ENCODE measurements at places on chromosomes 4 and X.
A peak's percentile ranks its signal among the peaks of the same experiment; 100 is the strongest.

DNA sequence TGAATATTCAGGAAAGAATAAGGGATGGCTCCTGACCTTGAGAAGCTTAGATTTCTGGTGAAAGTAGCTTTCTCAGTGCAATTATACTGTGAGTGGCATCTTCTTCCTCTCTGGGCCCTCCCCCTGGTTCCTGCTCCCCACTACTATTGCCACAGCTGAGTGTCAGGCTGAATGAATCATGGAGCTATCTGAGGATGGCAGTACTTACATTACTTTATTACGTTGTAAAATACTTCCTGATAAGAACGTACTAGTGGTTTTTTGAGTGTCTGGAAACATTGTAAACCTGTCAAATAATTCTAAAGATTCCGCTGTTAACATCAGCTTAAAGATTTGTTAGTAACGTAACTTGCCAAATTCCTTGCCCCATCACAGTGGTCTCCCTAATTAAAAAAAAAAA, 36.2 kb downstream of the ARHGAP10 start:
- no peak for DNase-seq

DNA sequence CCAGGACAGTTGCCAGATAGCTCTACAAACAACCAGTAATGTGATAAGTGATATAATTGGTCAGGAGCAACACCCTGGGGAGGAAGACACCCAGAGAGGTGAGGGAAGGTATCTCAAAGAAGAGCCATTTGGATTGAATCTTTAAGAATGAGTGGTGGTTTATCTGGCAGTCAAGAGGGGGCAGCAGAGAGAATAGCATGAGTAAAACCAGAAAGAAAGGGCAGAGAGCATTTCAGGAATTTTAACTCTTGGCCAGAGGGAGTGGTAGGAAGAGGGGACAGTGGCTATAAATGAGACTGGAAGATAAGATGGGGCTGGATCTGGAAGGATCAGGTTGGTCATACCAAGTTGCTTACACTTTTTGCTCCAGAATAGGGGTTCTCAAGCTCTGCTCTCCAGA, 5.9 kb upstream of the SEPTIN6 start:
- DNase-seq = peak; percentile 55

GRCh38 chr4:177232473-177232872, 77.2 kb upstream of the NEIL3 start:
- no peak for DNase-seq

GRCh38 chr4:152028131-152028530, 267.3 kb upstream of the GATB start:
- DNase-seq = no peak

GRCh38 chr4:144591401-144591800, 54.6 kb upstream of the HHIP start:
- DNase-seq = no peak
